ENCODE measurements at places on chromosomes 5 and 9.
A peak's percentile ranks its signal among the peaks of the same experiment; 100 is the strongest.

GRCh38 chr5:64260756-64261155, 95.1 kb downstream of the RNF180 start:
- DNase-seq = no peak

DNA sequence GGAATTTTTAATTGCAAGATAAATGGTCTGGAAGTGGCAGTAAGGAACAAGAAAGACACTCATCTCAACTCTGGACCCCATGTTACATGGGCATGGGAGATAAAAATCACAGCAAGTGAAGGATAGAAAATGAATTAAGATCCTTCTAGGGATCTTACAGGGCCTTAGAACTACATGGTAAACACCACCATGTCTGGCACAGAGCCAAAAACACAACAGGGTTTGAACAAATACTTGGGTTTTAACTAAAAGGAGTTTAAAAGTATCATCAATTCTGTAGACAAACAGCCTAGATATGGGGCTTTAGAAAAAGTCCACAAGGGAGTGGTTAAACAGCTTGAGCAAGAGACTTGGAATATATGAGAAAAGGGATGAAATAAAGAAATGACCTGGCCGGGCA, 366.4 kb downstream of the ARL15 start:
- DNase-seq = no peak

GRCh38 chr5:151200913-151201595, 22.8 kb downstream of the CCDC69 start:
- DNase-seq = no peak

GRCh38 chr5:31355337-31355736, 161.9 kb downstream of the CDH6 start:
- no peak for DNase-seq

GRCh38 chr5:177995691-177996595, at the start of gene PROP1:
Gene PROP1 (minus strand): TSS chr5:177996242. CDS start chr5:177995933, 309 bp downstream.
- DNase-seq = no peak

DNA sequence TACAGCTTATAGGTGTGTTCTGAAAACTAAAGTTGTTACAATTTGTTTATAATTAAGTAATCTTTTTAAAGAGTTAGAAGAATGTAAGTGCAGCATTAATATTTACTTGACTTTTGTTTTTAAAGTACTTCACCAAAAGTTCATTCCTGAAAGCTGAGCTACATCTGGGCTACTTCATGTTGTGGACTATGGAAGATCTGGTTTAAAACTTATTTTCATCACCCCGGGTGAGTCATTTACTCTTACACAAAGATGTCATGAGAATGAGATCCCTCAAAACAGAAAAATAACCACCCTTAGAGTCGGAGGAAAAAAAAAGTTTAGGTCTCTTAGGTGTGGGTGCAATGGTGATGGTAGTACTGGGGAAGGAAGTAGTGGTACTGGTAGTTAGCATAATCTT, 5.1 kb downstream of the POU5F2 start:
- no peak for DNase-seq

- no peak for DNase-seq
These were observed 29.3 kb upstream of the LVRN start for GRCh38 chr5:115932991-115933390.

- no peak for DNase-seq
These were observed 45.9 kb downstream of the PKD2L2 start for GRCh38 chr5:137935190-137935589.

DNA sequence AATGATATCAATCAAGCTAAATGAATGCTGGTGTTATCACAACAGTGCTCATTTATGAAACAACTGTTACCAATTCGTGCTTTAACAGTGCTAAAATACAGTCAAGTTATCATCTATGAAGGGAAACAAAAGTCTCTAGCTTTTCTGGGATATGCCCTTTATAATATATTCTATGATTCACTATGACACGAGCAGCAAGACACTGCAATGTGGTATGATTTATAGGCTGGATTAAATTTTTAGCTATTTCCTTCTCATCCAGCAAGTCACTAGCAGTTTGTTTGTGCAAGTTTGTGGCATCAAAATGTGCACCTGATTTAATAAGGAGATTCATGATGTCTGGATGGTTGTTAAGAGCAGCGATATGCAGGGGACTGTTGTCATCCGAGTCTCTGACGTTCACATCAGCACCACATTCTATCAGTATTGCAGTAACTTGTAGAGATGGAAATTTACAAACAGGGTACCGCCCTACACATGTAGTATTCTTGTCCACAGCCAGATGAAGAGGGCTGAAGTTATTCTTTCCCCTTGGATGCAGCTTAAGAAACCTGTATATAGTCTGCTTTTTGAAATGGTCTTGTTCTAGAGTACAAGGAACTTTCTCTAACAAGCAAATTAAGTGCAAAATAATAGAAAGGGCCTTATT, 20.3 kb downstream of the FEM1C start:
- DNase-seq = no peak

DNA sequence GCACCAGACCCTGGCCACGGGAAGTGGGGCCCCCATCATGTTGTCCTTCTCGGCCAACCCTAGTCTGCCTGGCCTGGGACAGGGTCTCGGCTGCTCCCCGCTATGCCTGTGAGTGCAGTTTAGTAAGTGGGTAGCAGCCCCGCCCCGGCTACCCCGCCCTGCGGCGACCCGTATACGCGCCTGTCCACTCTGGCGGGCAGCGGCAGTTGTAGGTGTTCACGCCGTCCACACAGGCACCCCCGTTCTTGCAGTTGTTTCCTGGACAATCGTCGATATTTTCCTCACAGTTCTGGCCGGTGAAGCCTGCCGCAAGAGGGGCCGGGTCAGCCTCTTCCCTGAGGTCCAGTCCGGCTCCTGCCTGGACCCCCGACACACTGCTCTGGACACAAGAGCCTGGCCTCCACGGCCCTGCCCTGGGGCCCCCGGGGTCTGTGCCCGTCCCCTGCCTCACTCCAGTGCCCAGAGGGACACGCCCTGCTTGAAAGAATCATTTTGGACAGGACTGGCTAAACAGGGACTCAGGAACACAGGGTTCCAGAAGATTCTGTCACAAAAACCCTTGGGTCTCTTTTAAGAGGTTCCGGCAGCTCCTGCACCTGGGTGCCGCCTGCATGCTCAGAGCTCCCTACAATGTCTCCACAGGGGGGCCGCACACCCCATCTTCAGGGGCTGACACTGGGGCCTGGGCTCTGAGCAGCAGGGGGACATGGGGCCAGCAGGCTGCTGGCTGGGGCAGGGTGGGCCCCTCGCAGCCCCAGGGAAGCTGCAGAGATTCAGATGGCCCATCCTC, 26.4 kb downstream of the NOTCH1 start:
- no peak for DNase-seq

- no peak for DNase-seq
These were observed 11.9 kb downstream of the GNPDA1 start for GRCh38 chr5:142000704-142001484.

GRCh38 chr9:137112564-137113384, 1.8 kb downstream of the DPP7 start:
- DNase-seq = no peak

DNA sequence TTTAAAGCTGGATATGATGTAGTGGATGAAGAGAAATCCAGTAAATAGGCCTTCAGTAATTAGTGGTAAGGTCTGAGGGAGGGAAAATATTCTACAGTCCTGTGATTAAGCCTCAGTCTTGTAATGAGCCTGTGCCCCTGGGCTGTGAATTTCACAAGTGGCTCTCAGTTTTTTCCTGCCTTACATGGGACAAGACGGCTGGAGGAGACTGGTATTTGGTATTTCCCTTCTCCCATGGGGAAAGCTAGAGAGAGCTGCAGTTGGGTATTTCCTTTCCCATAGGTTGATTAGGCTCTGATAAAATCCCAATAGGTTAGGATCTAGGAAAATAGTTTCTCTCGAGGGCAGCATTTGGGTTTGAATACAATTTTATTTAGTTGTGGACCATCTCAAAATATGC, 62.2 kb upstream of the GNA14 start:
- no peak for DNase-seq

DNA sequence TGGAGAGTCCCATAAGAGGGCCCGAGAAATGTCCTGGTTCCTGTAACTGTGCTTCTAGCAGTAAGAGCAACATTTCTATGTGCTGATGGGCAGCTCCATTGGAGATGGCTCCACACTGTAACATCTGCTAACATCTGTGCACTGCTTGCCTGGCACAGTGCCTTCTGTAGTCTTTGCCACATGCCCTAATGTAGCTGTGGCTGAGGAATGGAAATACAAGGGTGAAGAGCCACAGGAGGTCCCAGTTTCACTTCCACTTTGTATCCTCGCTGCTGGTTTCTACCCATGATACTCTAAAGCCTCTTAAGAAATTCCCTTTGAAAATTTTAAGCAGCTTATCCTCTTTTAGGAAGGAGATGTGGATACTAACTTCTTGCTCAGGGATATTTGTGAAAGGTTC, 97.4 kb downstream of the HOMER1 start:
- DNase-seq = no peak

- DNase-seq = no peak
These were observed 131.9 kb downstream of the UGCG start for GRCh38 chr9:112028242-112029221.

DNA sequence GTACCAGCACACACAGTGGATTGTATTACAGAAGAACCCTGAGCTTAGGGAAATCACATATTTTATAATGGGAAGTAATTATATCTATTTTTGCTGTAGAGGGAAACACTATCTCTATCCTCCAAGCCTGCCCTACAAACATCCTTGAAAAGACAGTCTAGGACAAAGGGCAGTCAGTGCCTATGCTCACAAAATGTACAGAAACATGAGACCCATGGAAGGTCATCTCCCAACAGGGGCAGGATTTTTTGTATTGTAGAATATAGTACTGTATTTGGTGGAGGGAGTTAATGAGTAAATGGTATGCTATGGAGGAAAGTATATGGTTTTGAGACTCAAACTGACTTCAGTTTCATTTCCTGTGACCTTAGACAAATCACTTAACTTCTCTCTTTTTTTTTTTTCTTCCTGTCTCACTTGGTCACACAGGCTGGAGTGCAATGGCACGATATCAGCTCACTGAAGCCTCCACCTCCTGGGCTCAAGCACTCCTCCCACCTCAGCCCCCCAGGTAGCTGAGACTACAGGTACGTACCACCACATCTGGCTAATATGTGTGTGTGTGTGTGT, 5.8 kb upstream of the RAB14 start:
- DNase-seq = no peak

GRCh38 chr9:134219646-134220060, 55.3 kb upstream of the RNU6ATAC start:
- DNase-seq = no peak

DNA sequence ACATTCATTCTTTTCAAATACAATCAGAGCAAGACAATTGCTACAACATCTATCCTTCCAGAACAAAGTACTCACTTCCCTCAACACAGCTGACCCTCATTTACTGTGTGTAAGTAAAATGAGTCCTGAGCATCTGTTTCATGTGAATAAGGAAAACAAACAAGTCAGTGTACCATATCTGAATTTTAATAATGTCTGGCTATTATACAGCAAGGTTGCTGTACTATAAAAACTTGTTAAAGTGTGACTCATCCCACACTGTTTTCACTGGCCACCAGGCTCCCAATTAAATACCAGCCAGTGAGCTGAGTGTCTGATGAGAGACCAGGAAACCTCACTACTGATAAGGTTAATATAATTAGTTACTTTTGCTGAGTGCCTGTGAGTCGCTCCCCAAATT, 339.8 kb downstream of the AGTPBP1 start:
- DNase-seq = no peak

- DNase-seq = no peak
These were observed 283.6 kb upstream of the PRDM9 start for GRCh38 chr5:23223846-23224245.

DNA sequence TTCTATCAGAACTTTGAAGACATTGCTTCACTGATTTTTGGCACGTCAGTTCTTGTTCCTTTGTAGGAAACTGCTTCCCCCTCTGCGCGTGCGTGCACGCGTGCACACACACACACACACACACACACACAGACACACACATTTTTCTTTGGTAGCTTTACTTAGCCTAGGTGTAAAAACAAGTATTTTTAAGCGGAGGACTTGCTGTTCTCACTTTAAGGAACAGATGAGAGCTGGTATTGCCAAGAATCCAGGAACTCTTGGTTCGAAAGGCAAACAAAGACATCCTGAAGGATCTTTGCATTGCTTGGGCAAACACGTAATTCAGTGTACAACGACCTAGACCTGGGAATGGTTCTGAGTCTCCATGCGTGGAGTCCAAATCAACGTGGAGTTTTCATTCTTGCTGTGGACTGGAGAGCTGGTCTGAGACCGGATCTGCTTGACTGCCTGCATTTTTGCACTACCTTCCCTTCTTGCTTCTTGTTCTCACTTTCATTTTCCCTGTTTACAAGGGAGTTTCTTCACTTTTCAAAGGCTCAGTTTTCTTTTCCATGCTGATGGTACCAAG, 8.2 kb downstream of the TMEM268 start:
- DNase-seq = peak; percentile 31
